Skeletal muscle cell (primary cell): ENCODE measurements at places on chromosomes 6 and 20.

GRCh38 chr20:62376112-62377063, 9.3 kb upstream of the LAMA5 start:
- DNase-seq: no peak

GRCh38 chr6:35552285-35552917, 39.7 kb upstream of the TULP1 start:
- DNase-seq: no peak

DNA sequence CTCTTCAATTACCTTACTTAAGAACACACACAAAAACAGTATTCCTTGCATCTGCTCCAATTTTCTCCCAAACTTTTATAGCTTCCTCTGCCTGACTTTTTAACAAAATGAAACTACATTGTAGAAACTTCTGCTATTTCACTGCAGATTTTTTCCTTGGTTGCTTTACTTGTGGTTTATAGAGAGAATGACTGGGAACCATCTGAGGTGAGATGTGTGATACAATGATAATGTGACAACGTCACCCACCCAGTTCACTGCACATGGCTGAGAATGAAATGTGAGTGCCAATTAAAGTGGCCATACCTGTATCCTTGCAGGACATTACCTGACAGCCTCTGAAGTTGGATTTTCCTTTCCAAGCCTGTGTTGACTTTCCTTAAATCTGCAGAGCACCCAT, 258.4 kb downstream of the CD83 start:
- no peak for DNase-seq

DNA sequence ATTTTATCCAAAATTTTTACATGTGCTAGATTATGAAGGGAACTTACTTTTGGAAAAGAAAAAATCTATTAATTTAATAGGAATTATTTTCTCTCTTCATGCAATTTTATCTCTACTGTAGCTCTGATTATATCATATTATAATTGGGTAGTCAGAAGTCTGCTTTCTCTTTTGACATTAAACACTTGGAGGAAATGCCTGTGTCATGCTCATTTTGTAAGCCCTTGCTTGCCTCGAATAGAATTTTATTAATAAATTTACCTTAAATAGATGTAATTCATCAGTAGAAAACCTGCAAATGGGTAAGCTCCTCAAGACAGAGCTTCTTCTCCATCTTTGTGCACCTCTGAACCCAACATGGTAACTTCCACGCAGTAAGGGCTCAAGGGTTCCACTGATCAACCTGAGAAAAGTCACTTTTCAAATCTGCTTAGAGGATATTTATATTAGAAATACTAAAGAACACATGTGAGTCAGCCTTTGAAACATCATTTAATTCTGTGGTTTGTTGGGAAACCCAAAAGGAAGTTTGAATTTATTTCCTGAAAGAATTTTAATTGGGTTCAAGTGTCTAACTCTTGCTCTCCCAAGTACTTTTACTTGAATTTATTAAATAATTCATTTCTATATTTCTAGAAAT, 266.0 kb downstream of the ALDH8A1 start:
- DNase-seq: no peak

DNA sequence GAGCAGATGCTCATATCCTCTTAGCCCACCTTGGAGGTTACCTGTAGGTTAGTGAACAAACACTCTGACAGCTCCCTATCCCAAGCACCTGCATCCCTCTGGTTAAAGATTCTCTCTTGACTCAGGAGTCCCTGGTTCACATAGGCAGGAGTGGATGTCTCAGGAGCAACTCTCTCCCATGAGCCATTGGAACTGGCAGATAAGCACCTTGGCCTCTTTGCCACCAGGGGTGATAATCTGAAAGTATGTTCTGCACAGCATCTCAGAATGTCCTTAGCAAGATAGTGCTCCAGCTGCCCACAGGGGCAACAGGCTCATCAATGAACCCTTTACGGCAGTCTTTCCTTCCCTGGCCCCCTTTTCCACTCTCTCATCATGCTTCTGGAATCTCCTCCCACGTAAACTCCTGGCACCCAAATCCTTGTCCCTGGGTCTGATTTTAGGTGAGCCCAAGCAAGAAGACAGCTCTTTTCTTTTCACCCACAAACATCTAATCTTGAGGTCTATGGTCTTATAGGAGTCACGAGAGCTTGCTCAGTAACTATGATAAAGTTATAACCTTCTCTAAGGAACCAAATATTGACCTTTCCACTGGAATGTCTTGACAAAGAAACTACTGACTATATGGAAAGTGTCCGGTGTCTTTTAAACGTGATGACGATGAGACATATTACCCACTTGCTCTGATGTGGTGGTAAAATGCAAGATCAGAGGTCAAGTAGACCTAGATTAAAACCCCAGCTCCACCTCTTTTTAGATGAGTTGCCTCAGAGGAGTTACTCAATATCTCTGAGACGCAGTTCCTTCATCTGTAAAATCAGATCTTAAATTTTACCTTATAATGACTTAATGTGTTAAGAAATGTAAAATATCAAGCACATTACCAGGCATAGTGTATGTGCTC, 39.8 kb upstream of the ISM1 start:
- DNase-seq: no peak

DNA sequence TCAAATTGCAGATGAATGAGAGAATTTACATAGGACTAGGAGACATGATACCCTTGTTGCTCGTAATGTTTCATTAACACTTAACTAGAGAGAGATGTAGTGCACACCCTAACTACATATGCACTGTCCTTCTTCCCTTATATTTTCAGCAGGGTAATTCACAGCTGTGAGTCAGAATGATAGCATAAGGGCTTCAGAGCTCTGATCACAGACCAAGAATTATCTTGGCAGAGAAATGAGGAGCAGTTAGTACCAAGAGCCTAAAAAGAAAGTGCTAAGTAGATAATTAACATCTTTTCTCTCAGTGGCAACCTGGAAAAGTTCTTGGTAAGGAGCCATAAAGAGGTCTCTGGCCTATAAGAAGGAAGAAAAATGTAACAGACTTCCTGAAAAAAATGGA, 35.8 kb downstream of the GRIK2 start:
- no peak for DNase-seq
